ENCODE measurements at places on chromosomes 2 and 18.

DNA sequence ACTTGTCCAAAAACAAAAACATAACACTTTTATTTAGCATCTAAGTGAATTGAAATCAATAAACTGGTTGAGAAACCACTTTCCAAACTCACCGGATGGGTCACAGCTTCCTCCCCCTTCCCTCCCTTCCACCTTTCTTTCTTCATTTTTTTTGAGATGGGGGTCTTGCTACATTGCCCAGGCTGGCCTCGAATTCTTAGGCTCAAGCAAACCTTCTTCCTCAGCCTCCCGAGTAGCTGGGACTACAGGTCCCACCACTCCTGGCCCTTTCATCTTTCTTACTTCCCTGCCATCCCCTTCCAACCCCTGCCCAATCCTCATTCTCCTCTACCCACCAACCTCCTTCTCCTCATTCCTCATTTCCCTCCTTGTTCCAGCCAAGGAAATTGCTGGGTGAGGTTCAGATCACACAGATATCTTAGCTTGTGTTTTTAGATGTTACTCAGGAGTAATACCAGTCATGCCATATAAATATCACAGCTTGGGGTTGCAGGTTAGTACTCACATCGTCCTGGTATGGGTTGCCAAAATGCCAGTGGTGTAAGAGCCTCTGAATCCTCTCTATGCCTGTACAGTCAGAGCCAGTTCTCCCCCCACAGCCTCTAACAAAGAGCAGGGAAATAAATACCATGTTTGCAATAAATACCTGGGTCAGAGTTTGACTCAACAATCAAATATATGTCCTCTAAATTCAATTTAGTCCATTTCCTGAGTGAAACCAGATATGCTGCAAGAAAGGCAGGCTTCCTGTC, 132.7 kb upstream of the NDUFV2 start:
- no peak for DNase-seq

- DNase-seq: no peak
These were observed 618.8 kb upstream of the NRXN1 start for GRCh38 chr2:51650769-51651168.

DNA sequence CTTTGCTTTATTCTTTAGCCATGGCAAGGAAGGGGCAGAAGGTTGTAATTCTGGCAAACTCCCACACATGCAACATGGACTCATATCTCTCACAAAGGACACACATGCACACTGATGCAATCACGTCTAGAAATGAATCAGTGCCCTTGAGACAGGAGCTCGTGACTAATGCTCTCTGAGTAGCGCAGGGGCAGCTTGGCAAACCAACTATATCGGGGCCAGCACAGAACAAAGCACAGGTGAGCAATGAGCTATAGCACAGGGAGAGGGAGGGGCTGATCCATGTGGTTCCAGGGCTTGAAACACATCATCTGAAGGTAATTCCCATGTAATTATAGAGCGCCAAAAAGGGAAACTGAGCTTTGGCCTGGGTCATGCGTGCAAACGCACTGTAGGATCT, 165.2 kb upstream of the KLF7 start:
- DNase-seq: no peak

GRCh38 chr2:225930687-225931086, 531.2 kb downstream of the NYAP2 start:
- no peak for DNase-seq

GRCh38 chr2:64722291-64723044, 68.8 kb upstream of the SERTAD2 start:
- no peak for DNase-seq

- no peak for DNase-seq
These were observed 631.8 kb upstream of the RAB6C start for GRCh38 chr2:129347486-129348217.

Data from activated CD8-positive, alpha-beta memory T cell treated with anti-CD3 and anti-CD28 coated beads for 1 hour (primary cell).